ENCODE measurements at places on chromosomes 3 and 15.
A peak's percentile ranks its signal among the peaks of the same experiment; 100 is the strongest.

GRCh38 chr15:39493424-39494067, 87.3 kb upstream of the THBS1 start:
- no peak for DNase-seq

DNA sequence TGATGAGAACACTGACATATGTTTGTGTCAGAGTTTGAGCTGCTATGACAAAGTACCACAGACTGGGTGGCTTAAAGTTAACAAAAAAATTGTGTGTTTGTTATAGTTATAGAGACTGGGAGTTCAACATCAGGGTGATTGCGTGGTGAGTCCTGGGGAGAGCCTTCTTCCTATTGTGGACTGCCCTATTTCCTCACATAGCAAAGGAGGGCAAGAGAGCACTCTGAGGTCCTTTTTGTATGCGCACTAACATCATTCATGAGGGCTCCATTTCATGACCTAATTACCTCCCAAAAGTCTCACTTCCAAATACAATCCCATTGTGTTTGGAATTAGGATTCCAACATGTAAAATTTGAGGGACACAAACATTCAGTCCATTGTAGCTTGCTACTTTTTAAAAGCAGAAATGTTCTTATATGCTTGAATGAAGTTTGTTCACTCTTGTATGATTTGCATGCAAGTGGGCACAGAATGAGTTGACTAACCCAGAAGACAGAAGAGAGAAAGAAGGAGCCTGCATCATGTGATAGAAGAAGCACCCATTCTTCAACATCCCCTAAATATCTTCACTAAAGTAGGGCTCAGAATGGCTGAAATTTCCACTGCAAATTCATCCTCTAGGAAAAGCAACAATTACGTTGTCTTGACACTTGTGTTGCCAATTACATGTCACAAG, 18.9 kb upstream of the ALCAM start:
- DNase-seq, result no peak

DNA sequence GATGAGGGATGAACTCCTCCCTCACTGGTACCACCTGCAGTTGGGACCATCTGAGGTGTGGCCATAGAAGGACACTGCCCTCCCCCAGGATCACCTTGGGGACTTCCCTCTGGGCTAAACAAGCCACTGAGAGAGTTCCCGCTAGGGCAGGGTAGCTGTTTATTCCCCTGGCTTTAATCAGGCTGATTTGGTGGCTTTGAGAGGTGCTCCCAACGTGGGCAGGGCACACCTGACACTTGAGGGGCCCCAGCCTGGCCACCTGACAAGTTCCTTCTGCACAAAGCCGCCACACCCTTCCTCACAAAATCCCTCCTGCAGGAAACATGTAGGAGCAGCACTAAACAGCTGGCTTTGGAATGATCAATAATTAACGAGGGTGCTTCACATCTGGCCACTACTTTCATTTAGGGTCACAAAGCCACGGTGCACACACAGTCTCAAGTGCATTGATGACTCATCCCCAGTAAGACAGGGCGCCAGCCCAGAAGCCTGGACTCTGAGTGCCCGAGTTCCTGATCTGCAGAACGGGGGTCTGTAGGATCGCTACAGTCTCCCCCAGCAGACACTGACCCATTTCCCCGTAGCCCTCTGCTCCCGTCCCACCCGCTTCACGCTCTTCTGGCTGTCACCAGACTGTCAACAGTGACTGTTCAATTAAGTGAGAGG, 75.1 kb downstream of the ATP10A start:
- DNase-seq, result no peak

DNA sequence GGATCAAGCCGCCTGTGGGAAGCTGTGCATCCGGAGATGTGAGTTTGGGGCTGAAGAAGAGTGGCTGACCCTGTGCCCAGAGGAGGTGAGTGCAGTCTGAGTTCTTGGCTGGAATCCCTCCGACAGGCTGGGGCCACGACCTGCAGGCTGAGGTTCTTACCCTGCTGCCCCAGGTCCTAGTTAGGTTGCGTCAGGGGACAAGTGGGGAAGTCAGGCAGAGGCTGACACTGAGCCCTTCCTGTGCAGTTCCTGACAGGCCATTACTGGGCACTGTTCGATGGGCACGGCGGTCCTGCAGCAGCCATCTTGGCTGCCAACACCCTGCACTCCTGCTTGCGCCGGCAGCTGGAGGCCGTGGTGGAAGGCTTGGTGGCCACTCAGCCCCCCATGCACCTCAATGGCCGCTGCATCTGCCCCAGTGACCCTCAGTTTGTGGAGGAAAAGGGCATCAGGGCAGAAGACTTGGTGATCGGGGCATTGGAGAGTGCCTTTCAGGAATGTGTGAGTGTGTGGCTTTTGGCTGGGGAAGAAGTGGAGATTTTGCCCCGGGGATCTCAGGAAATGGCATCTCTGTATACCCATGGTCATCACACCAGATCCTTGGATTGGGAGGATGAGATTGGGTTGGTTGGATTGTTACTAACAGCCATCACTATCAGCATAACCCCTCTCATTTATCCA, 1.3 kb downstream of the PPM1M start:
- no peak for DNase-seq

- DNase-seq, result no peak
These were observed 46.7 kb downstream of the CD200R1L start for GRCh38 chr3:112799946-112800345.

GRCh38 chr3:174483254-174483653, 375.9 kb upstream of the NAALADL2 start:
- DNase-seq, result no peak

GRCh38 chr15:90113166-90113565, 10.9 kb upstream of the IDH2 start:
- DNase-seq, result no peak

DNA sequence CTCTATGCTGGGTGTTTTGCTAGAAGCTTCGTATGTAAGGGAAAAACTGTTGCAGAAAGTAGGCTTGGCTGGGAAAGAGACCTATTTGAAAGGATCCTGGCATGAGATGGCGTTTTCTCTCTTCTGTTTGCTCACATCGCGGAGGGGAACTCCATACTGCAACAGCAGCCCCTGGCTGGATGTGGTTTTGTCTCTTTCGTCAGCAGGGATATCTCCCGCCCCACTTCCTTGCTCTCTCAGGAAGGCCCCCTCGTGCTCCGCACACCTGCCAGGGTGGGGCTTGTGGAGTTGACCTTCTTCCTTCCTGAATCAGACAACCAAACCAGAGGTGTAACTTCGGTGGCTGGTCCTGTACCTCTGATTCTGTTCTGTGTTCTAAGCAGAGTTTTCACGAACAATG, 26.4 kb upstream of the MYZAP start:
- DNase-seq, result no peak

- no peak for DNase-seq
These were observed 45.2 kb downstream of the GSK3B start for GRCh38 chr3:120049072-120049471.

DNA sequence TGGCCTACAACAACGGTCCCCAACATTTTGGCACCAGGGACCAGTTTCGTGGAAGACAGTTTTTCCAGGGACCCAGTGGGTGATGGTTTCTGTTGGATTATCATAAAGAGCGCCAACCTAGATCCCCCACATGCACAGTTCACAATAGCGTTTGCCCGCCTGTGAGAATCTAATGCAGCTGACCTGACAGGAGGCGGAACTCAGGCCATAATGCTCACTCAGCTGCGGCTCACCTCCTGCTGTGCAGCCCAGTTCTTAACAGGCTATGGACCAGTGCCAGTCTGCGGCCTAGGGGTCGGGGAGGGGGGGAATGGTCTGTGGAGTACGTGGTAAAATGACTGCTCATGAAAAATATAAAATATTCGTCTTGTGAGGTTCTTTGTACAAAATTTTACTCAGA, 518.5 kb upstream of the CADM2 start:
- DNase-seq, result no peak

DNA sequence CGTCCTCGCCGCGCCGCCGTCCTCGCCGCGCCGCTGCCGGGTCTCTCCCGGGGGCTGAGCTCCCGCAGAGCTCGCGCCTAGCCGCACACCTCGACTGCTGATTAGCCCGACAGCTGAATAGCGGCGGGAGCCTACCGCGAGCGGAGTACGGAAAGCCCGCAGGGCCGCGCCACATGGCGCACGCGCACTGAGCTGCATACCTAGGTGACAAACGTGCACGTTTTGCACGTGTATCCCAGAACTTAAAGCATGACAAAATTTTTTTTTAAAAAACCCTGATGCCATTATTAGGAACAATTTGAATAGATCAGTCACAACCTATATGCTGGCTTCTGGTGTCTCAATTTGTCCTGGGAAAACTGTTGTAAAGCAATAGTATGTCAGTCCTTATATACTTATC, at the start of gene GOLGA8A:
TSS of gene GOLGA8A (minus strand) at position 122 of the 400 bp plus-strand sequence. CDS start 48,117 bp downstream, outside the sequence.
- DNase-seq, result peak; percentile 82

- DNase-seq, result no peak
These were observed 15.0 kb downstream of the KAT2B start for GRCh38 chr3:20055020-20055775.

GRCh38 chr15:98764291-98764690, 116.0 kb downstream of the IGF1R start:
- no peak for DNase-seq

DNA sequence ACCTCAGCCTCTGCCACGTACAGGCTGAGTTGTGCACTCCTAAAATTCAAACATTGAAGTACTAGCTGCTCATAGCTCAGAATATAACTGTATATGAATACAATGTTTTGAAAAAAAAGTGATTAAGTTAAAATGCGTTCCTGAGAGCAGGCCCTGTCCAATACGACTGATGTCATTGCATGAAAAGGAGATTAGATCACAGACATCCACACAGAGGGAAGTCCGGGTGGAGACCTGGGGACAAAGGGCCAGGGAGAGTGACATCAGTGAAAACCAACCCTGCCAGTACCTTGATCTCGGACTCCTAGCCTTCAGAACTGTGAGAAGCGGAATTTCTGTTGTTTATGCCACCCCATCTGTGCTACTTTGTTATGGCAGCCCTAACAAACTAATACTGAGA, 311.4 kb upstream of the NR2F2 start:
- DNase-seq, result no peak

DNA sequence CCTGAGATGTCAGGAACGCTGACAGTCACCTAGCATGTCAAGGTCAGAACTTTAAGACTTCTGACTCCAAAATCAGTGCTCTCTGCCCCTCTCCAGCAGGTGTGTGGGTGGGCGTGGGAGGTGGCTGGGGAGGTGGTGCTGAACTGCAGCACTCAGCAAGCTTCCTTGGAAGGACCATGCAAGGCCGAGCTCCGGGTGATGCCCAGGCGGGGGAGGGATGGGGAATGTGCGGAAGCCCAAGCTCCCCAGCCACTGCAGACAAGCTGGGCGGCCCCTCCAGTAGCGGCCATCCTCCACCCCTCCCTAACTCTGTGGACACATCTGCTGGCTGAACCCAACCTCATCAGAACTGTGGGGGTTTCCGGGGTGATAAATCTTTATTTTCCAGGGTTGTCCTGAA, 296.6 kb downstream of the TLE3 start:
- DNase-seq, result no peak

DNA sequence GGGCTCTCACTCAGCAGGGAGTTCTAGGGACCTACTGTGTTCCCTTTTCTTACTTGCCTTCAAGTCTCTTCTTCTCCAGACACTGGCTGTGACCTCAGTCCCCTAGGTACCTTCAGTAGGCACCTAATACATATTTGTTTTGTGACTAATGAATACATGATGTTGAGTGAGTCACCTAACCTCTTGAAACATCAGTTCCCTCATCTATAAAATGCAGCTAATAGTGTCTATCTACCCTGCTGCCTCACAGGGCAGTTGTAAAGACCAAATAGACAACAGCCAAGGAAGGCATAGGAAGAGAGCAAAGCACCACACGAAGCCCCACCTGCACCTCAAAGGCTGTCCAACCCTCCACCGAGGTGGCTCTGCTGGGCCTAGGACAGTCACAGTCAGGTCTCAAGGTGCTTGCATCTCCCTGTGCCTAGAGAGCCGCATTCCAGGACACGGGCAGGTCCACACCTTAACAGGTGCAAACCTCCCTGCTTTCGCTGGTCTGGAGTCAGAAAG, 29.1 kb downstream of the DAPK2 start:
- DNase-seq, result no peak

DNA sequence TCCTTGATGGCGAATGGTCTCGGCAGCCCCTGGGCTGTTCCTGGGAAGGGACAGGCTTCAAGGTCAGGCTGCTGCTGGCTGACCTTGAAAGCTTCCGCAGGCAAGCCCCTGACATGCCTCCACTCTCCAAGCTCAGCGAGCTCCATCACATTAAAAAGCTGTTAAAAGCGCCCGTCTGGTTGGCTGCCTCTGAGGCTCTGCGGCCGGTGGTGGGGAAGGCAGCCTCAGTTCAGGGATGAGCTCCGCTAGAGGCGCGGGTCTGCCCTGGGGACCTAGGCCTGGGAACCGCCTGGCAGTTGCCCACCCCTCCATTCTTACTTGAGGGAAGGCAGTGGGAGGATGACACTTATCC, 103.8 kb downstream of the LINGO1 start:
- DNase-seq, result no peak

- DNase-seq, result no peak
These were observed 111.5 kb upstream of the MEF2A start for GRCh38 chr15:99454107-99454809.

DNA sequence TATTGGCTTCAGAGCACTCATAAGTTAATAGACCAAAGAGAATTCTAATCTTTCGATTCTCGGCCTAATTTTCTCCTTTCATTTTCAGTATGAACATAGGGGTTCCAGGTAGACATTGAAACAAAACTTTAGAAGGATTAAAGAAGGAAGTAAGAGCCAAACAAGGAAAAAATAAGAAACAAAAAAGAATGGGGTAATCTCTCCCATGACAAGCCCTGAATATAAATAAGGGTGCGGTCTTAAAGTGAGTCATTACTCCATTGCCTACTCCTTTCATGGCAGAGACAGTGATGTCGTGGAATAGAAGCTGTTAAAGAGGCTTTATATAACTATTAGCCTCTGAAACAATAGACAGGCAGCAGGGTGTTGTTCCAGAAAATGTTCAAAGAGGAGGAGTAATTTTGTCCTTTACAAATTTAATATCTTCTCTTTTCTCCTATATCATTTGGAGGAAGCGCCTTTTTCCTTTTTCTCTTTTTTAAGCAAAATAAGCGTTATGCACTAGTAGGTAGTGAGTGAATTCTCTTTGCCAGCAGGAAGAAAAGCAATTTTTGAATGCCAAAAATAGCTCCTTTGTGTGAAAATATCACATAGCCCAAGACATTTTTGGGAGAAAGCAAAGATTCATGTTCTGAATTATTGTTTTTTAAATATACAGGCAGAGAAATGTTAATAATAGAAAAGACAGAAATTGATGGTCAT, 607.9 kb upstream of the KCNMB2 start:
- DNase-seq, result no peak

DNA sequence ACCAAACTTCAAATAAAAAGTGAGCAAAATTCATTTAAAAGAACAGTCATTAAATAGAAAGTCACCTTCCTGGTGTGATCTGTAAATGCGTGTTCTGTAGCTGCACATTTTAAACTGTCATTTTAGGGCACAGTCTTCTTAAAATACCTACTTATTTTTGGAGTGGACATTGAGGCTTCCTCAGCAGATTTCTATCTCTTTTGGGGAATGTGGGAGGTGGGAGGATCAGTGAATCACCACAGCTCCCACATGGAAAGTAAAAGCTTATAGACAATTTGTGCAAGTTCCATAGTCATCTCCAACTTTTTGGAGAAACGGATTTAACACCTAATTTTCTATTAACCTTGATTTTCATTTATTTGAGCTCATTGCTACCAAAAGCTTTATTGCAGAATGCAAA, 21.0 kb upstream of the MOBP start:
- no peak for DNase-seq
